ENCODE measurements at places on chromosomes 3 and 15.

GRCh38 chr3:182892226-182892625 is 88.1 kb downstream of the DCUN1D1 start:
- DNase-seq = no peak

DNA sequence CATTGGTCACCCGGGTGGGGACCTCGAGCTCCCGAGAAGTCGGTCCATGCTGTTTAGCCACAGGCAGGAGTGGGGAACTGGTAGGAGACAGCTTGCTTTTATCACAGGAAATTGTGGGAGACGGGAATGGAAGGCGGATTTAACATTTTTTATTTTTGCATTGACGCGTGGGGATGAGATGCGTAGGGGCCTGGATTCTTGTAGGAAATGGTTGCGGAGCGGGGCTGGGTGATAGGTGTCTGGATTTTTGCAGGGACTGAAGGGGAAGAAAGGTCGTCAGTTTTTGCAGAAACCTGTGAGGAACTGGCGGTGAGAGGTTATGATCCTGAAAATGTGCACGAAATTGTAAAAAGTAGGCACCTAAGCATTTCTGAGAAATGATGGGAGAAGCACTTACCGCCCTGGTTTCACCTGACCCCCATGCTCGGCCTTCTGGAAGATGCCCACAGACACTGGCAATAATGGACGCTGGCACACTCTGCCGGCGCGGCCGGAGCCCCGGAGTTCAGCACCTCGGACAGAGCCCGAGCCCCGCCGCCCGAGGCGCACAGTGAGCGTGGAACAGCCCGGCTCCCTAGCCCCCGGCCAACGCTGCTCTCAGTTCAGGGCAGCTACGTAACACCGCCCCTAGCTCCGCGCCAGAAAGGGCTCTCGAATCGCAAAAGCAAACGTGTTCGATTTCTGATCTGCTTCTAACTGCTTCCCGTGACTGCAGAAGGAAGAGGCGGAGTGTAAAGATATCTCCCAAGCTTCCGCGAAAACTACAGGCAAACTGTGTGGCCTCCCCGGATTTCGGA is 928 bp downstream of the ANKRD34C start:
- DNase-seq = peak; percentile 19

GRCh38 chr3:15535732-15536131 is 14.2 kb upstream of the COLQ start:
- peak; percentile 39 for DNase-seq

DNA sequence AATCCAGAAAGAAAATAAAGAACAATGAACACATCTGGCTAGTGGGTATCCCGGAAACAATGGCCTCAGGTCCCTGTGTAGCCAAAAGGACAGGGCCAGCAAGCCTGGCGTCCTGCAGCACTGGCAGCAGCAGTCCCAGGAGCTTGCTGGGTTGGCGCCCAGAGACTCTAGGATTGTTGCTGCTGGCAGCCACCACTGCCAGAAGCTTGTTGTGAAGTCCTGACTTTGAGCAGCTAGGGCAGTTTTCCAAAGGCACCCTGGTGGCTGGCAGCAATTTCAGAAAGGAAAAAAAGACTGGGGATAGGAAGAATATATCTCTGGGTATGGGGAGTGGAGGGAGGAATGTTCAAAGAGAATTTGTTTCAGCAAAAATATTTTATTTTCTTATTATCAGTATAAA is 11.3 kb downstream of the SHQ1 start:
- DNase-seq = no peak

- DNase-seq = no peak
Measured at GRCh38 chr3:46632792-46633191, 20.5 kb downstream of the FAM240A start.

Data from stimulated activated CD4-positive, alpha-beta T cell treated with anti-CD3 and anti-CD28 coated beads, Interleukin-12 subunit alpha, Interleukin-12 subunit beta, amount 100 ng/mL, for 48 hours (primary cell).